ENCODE measurements at places on chromosomes 11 and 22.

DNA sequence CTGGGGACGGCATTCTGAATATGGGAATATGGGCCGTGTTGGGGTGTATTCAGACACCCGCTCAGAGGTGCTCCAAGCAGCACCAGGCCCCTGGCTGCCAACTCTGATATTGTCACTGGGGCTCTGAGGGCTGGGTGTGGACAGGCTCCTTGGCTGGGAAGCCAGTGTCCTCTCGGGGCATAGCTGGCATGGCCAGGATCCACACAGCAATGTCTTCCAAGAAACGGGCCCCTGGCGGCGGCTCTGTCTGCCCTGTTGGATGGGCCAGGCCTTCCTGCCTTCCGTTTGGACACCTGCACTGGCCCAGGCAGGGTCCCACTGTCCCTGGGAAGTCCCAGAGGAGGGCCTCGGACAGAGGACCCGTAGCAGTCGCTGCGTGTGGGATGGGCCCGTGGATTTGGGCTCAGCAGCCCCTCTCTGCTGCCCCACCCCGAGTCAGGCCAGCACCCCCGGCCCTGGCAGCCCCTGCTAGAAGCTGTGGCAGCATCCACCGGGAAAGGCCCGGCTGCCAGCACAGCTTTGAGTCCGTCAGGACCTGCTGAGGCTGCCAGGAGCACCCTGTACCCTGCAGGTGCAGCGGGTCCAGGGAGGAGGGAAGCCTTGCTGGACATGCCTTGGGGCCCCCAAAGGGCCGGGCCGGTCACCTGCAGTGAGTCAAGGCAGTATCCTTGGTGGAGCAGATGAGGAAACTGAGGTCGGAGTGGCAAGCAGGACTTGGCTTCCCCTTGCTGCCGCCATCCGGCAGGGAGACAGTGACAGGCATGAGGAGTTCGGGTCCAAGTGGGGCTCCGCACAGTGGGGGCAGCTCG lies 4.1 kb downstream of the PANX2 start:
- no peak for DNase-seq

GRCh38 chr11:109048098-109048497 lies 373.9 kb upstream of the C11orf87 start:
- no peak for DNase-seq

DNA sequence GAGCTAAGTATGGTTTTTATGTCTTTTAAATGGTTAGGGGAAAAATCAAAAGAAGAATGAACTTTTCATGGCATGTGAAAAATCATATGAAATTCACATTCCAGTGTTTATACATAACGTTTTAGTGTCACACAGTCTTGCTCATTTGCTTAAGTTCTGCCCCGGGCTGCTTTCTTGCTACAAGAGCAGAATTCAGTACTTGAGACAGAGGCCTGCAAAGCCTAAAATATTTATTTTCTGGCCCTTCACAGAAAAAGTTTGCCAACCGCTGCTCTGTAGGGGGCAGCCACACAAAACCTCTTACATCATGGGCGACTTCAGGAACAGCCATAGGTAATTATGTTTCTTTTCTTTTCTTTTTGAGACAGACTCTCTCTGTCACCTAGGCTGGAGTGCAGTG lies 1.0 kb upstream of the ATG2A start:
- no peak for DNase-seq

DNA sequence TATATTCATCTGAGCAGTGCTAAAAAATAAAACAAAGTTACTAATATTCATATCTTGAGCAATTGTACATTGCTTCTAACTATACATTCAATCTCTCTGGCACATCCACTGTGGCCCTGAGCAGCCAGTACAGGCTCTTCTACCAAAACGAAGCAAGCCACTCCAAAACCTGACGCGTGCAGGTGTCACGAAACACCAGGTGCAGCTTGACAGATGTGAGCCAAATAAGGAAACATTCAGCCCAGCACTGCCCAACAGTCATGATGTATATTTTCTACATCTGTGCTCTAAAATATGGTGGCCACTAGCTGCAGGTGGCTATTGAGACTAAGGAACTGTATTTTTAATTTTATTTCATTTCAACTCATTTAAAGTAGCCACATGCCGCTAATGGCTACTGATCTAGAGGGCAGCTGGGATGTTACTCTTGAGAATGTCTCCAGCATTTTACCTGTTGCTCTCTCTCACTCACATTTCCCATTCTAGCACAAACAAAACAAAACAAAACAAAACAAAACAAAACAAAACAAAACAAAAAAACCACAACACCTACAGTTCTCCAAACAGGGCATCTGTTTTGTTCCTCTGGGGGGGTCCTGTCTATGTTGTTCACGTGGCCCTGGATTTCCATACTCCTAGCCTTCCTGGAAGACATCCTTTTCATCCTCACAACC lies 77.7 kb downstream of the LARGE1 start:
- DNase-seq = no peak

- no peak for DNase-seq
Observed at GRCh38 chr22:47748957-47749356, 986.5 kb downstream of the TBC1D22A start.

DNA sequence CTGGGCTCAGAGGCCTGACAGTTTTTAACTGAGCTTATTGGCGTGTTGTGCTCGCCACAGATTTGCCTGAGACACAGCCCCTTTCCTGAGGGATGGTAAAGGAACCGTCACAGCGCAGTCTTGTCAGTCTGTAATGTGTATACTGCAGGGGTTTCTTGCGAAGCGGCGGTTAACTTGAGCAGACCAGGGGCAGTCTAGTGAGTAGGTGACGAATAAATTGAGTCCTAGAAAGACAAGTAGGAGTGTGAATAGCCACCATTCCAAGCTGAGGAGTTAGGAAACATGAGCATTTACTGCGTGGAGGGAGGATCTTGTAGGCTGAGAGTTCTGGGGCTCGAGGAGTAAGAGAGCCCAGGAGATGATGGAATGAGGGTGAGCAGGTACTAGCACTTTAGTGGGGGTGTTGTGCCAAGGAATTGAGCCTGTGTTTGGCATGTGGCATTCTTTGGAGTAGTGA lies 1.4 kb downstream of the MED15 start:
- DNase-seq = no peak

GRCh38 chr11:95469258-95469657 lies 238.3 kb upstream of the SESN3 start:
- DNase-seq = no peak

GRCh38 chr22:25091458-25091857 lies 108.2 kb upstream of the CRYBB3 start:
- DNase-seq = no peak

- DNase-seq = no peak
Observed at GRCh38 chr11:64850979-64851567, 6.6 kb upstream of the CDC42BPG start.

DNA sequence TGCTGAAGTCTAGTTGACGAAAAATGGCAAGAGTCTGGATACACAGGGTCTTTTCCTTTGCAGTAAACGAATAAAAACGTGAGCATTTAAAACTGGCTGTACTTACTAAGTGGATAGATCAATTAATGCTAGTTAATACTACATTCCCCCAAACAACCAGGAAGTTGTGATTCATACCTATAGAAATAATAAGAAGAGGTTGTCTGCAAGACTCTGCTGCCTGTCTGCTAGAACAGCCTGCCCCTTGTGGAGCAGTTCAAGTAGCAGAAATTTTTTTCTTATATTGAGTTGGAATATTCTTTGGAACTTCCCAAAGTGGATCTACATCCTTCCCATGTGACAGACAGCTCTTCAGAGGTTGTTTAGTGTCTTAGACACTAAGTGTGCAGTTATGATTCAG lies 86.8 kb downstream of the TEAD1 start:
- DNase-seq = no peak

DNA sequence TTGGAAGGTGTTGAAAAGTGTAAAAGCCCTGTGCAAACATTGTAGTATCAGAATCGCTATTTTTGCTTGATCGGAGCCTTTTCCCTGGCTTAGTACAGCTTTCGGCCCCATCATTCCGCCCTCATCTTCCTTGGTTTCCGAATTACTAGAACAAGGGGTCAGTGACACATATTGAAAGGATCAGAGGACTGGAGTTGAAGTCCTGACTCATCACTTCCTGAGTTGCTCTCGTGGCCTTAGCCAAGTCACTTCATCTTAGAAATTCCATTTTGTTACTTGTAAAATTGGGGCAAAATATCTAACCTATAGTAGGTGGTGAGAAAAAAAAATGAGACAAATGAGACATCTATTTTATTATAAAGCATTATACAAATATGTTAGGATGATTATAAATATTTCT lies 375.0 kb downstream of the NTM start:
- DNase-seq = no peak

- peak; percentile 40 for DNase-seq
Observed at GRCh38 chr11:73242251-73243092, 24.4 kb downstream of the P2RY2 start.
